Activated T-cell treated with anti-CD3 and anti-CD28 coated beads, Interleukin-2, amount 50 U/mL, for 4 hours (primary cell): ENCODE measurements at places on chromosomes 1 and 21.
A peak's percentile ranks its signal among the peaks of the same experiment; 100 is the strongest.

DNA sequence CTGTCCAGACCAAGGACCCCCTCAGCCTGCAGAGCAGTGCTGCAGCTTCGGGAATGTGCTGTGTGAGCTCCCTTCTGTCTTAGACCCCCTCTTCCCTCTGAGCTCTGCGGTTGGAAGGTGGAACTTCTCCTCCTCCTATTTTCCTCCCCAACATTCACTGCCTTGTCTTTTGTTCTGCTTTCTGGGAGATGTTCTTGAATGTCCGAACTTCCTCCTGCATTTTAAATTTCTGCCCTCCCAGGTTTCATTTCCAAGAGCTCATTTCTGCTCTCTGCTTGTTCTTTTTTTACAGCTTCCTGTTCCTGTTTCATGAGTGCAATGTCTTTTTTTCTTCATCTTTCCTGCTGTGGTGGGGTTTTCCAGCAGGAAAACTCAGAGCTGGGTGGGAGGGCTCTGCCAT, 29.3 kb downstream of the RRP1 start:
- no peak for DNase-seq

DNA sequence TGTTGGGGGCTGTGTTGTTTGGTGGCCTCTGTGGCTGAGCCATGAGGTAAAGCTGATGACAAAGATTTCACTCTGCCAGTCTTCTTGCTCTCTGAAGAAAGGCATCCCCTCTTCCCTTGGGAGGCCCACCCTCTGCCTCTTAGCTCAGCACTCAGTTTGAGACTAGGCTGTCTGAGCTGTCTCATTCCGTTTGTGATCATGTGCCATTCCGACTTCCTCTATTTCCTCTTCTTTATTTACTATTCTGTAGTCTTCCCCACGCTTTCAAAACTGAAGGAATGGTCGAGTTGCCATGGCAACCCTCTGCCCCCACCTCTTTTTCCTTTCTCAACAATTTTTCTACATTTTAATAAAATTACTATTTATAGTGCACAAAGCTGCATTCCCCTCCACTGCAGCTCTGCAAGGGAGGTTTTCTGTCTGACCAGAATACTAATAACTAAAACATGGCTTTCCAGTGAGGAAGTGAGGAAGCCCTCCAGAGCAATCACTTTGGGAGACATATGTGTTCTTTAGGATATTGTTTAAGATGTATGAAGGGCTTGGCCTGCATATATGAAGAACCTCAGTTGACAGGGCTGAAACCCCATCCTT, 30.8 kb downstream of the KCNA3 start:
- no peak for DNase-seq

- DNase-seq: no peak
Observed at GRCh38 chr1:92563457-92564216, 76.9 kb upstream of the GFI1 start.

GRCh38 chr21:15023776-15024175, 41.0 kb downstream of the NRIP1 start:
- DNase-seq: no peak

DNA sequence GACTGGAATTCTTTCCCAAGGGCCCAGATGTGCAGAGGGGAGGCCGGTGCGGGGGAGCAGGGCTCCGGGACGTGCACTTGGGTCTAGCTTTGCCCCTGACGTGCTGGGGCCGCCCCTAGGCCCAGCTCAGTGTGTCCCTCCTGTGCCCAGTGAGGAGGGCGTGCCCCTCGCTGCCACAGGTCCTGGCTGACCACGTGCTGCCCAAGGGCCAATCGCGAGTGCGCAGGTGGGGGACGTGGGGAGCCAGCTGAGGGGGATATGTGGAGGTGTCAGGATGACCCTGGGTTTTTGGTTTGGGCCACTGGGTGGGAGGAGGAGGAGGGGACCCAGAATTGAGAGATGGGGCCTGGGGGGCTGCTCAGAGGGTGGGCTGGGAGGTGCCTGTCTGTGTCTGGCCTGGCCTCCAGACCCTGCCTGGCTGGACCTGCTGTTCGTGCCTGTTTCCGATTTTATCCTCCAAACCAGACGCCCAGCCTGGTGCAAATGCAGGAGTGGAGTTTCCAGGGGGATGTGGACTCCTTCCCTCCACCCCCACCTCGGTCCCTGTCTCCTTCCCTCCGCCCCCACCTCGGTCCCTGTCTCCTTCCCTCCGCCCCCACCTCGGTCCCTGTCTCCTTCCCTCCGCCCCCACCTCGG, 6.1 kb upstream of the RNF223 start:
- DNase-seq: peak; percentile 4

GRCh38 chr1:244952940-244953339, 88.6 kb upstream of the HNRNPU start:
- no peak for DNase-seq

DNA sequence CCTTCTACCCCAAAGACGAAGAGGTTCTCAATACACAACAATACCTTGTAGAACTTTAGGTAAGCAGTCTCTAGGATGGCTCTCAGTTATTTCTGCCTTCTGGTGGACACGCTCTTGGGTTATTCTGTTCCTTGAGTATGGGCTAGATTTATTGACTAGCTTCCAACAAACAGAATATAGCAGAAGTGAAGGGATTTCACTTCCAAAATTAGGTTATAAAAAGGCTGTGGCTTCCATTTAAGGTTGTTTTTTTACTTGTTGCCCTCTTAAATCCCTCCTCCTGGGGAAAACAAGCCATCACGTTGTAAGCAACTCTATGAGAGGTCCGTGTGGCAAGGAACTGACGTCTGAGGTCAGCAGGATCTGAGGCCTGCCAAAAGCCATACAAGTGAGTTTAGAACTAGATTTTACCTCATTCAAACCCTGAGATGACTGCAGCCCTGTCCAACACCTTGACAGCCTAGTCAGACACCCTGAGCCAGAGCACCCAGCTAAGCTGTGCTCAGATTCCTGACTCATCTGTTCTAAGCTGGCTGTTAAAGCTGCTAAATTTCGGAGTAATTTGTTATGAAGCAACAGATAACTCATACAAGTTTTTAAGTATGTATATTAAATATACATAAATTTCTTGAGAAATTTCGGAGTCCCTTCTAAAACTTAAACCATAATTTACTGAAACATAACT, 12.7 kb downstream of the SSX2IP start:
- no peak for DNase-seq

DNA sequence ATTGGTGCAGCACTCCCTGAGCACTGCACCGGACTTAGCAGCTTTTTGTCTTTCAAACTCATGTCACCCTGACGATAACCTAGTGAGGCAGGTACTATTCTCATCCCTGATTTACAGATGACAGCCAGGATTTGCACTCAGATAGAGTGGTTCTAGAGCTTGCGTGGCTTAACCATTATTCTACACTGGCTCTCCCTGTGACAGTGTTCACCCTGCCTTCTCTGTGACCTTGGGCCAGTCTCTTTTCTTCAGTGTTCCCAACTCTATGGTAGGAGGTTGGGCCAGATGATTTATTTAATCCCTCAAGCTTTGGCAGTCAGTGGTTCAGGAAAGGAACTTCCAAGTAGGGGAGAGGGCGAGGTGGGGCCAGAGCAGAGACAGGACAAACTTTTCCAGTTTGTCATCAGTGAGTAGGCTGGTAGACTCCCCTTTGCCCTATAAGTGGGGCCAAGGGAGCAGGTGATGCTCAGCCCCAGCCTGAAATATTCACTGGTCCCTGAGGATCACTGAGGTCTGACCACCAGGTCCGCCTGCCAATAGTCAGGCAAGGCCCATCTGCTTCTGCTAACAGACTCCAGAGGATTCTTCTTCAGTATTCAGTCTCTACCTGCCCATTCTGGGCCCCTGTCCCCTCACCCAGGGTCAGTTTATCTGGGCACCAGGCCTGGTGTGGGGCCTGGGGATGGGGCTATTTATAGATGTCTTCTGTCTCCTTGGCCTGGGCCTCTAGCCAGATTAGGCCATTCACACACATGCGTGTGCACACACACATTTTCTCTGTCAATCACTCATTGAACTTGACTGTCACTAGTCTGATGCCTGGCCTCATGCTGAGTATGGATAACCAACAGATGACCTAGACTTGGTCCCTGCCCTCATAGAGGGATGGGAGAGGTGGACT, 8.8 kb upstream of the FABP3 start:
- DNase-seq: no peak

DNA sequence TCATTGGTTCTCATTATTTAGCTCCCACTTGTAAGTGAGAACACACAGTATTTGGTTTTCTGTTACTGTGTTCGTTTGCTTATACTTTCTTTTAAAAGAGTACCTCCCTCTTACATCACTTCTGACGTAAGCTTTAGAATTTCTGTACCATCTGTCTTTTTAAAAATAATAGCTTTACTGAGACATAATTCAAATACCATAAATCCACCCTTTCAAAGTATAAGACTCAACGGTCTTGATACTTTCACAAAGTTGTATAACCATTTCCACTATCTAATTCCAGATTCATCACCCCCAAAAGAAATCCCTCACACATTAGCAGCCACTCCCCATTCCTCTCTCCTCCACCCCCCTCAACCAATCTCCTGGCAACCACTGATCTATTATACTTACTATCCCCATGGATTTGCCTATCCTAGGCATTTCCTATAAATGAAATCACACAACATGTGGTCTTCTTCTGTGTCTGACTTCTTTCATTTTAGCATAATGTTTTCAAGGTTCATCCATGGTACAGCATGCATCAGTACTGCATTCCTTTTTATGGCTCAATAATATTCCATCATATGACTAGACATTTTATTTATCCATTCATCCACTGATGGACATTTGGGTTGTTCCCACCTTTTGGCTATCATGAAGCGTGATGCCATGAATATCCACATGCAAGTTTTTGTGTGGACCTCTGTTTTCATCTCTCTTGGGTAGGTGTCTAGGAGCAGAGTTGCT, 104.7 kb downstream of the HLCS start:
- no peak for DNase-seq

- no peak for DNase-seq
Observed at GRCh38 chr1:88773540-88774150, 89.6 kb downstream of the PKN2 start.

GRCh38 chr1:58783090-58783992, 506 bp downstream of the JUN start:
- DNase-seq: peak; percentile 32

DNA sequence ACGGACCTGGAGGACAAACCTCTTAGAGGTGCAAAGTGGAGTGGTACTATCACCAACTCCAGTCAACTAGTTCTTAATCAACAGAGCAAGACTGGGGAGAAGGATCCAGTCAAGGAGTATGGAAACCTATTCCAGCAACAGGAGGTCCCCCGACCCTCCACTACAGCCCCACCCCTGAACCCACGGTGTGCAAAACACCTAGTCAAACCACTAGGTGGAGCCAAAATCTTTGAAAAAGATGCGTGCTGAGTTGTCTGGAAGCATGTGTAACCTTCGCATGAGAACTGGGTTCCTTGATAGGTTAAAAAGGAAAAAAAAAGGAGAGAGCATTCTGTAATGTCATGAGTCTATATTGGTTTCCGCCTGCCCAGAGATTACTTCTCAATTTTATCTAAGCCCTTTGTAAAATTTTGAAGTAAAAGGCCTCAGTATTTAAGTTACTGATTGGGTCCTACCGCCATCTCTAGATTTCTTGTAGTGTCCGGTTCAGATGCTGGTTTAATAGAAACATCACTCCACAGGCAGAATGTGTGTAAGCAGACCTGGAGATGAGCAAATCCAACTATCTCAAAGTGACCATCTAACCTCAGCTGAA, 81.9 kb upstream of the HAO2 start:
- DNase-seq: no peak

DNA sequence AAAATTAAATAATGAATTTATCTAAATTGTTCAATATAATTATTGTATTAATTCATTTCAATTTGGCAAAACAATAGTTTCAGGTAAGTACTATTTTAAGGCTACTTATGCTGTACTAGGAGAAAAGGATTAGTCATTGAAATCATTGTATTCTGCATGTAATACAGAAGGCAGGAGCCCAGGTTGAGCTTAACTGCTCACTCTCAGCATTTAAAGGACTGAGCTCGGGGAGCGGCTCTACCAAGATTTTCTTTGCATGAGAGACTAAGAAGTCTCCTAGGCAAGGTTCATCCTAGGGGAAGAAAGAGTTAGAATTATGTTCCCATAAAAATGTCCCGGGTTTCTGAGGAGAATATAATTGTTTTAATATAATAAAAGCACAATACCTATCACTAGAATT, 112.5 kb downstream of the CYYR1 start:
- no peak for DNase-seq

GRCh38 chr1:200530623-200531261, 89.8 kb downstream of the KIF14 start:
- DNase-seq: peak; percentile 7

GRCh38 chr1:96488777-96489176, 232.8 kb upstream of the PTBP2 start:
- no peak for DNase-seq

DNA sequence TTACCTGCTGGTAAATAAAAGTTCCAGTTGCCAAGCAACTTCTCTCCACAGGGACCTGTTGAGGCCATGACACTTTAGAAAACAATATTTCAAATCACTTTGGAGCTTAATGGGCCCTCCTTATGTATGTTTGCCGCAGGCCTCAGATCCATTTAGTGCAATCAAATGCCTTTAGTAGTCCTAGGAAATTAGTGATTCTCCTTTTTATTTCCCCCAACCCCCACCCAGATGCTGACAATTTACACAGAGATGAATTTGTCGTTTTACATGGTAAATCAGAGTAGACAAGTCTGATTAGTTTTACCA, 83.6 kb downstream of the CLIC4 start:
- DNase-seq: no peak

GRCh38 chr1:101282314-101283038, 45.7 kb downstream of the S1PR1 start:
- no peak for DNase-seq

- DNase-seq: no peak
Observed at GRCh38 chr1:195766709-195767108, 841.5 kb downstream of the KCNT2 start.

DNA sequence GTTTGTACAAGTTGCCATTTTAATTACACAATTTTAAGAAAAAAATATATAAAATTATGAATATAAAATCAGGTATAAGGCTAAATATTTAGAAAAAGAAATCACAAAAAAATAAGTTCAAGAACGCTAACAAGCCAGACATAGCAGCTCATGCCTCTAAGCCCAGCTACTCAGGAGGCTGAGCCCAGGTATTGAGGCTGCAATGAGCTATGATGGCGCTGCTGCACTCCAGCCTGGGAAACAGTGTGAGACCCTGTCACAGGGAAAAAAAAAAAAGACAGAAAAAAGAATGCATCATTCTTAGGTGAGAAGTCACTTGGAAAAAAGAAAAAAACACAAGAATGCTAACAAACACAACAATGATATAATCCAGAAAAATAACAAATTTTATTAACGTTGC, 112.3 kb upstream of the PRDX6 start:
- no peak for DNase-seq

GRCh38 chr1:9025449-9025848, 774 bp downstream of the SLC2A7 start:
- DNase-seq: no peak

DNA sequence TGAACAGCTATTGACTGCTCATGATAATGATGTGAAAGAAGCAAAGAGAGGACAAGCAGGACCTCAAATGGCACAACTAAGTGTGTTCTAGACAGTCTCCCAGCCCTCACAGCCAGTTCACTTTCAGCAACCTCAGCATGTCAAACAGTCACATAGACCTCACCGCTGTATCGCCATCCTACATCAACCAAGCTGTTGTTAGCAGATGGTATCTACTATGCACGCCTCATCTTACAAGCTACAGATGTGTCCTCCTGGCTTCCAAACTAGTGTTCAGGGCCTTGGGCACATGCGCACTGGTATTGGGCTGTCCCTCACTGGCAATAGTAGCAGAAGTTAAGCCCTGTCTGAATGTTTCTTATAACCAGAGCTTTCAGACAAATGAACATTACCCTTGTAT, 28.4 kb downstream of the EVI5 start:
- DNase-seq: no peak

- DNase-seq: no peak
Observed at GRCh38 chr21:25509862-25510261, 97.4 kb downstream of the MRPL39 start.

- DNase-seq: no peak
Observed at GRCh38 chr1:162944974-162945674, 84.1 kb upstream of the CCDC190 start.
